ENCODE measurements at places on chromosomes 6 and 20.

- no peak for DNase-seq
These were observed 181.0 kb downstream of the TBC1D7 start for GRCh38 chr6:13147376-13147775.

DNA sequence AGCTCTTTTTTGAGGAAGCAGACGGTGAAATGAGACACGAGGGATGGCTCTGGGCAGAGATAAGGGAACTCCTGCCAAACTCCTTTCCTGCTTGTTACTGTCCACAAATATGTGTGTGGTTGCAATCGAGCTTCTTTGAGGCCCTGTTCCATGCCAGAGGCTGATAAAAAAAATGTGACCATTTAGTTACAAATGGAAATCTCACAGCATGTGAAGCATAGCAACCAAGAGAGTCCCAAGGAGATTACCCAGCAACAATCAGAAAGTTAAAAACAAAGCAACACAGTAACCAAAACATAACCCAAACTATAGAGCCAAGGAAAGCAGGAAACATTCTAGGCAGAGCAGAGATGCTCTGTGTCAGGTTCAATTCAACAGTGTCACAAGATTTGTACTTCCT lies 35.4 kb upstream of the HMGN3 start:
- no peak for DNase-seq

- no peak for DNase-seq
These were observed 26.0 kb upstream of the CTAGE9 start for GRCh38 chr6:131736811-131737210.

- DNase-seq, result peak; percentile 38
These were observed 6.1 kb upstream of the PKIG start for GRCh38 chr20:44576297-44576696.

- no peak for DNase-seq
These were observed 112.2 kb downstream of the CD164 start for GRCh38 chr6:109269953-109270517.

DNA sequence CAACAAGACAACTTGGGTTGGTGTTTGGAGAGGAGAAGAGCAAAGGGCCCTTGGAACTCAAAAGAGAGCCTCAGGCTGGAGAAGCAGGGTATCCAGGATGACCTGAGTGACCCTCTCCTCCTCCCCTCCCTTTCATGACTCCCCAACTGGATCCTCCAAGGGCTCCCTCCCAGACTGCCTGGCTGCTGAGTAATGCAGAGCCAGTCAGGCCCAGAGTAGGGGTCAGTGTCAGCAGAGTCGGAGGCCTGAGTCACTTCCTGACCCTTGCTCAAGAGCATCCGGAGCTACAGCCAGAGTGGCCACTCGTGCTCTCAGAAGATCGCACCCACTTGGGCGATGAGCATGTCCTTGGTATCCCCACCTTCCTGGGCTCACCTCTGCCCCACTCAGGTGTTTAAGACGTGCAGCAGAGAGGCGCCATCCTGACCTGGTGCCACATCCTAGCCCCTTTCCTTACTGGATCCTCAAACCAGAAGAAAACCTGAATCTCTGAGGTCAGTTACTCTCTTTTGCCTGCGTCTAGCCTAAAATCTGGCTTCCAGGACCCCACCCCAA lies 2.8 kb upstream of the MAPK13 start:
- DNase-seq, result no peak

DNA sequence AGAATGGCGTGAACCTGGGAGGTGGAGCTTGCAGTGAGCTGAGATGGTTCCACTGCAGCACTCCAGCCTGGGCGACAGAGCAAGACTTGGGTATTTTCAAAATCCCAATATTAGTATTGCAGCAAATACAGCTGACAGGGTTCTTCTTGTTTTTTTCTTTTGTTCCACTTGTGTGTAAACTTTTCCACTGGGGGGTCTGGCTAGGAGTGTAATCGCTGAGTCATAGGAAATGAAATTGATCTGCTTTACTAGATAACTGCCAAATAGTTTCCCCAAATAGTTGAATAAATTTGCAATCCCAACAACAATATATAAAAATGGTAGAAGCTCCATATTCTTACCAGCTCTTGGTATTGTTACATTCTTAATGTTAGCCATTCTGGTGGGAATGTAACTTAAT lies 526.0 kb upstream of the SOX4 start:
- DNase-seq, result no peak

GRCh38 chr6:6738922-6739716 lies 150.6 kb downstream of the LY86 start:
- DNase-seq, result no peak

DNA sequence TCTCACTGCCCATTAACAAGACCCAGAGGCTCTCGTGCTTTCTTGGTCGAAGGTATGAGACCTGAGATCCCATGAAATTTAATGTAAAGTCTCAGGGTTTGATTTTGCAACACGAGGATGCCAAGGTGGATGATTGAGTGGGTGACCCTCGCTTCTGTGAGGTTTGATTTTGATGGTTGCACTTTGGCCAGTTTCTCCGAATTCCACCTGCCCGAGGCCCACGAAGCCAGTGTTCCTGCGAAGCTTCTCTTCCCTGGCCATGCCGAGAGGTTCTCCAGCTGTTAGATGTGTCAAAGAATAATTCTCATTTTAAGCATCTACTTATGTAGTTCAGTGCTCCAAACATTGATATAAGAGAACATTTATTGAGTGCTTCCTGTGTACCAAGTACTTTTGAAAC lies at the start of gene KIF25:
TSS of gene KIF25 (plus strand) at position 30 of the 400 bp plus-strand sequence. CDS start 31,915 bp downstream, outside the sequence.
- no peak for DNase-seq

- no peak for DNase-seq
These were observed 46.5 kb downstream of the NFATC2 start for GRCh38 chr20:51495921-51496545.

- no peak for DNase-seq
These were observed 1394.4 kb downstream of the KHDRBS2 start for GRCh38 chr6:60891606-60892005.
